Hypothalamus (tissue), 51 donors: ENCODE measurements at places on chromosomes 3 and 15.

DNA sequence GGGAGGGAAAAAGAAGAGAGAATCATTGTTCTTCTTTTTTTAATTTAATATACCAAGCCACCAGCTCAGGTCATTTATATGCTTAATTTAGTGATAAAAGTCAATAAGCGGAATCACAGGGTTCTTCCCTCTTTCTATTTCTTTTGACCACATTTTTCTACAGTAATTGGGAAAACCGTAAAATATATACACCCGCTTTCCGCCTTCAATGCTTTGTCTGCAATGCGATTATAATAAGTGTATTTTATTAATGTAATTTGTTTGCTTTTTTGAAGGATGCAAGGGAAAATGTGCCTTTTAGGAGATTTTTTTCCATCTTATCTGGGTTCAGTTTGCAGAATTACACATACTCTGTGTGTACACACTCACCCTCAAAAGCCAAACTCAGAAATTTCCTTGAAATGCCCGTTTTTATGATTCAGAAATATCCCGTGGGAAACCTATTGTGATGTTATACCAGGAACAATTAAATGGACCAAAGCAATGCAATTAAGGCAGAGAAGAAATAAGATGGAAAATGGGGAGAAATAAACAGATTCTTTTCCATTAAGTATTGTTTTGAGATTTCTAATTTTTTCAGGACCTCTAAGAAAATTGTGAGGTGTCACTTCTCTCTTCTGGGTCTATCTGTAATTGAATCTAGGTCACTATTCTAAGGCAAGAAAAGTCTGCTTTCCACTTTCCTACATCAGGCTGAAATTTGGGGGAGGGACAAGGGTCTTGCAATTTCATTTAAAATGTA is 8.3 kb downstream of the SOX14 start:
- no peak for DNase-seq

DNA sequence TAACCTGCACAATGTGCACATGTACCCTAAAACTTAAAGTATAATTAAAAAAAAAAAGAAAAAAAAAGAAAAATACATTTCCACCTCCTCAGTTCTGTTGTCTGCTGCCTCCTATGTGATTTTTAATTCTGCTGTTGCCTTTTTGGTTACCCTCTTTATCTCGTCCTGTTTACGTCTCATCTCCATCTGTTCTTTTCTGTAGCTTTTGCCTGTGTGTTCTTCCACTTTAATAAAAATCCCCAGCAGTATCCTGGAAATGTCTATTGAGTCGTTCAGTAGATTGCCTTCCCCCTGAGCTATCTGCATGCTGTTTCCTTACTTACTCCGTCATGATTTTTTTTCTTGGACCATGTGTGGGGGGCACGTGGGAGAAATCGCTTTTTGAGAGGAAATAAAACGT is 302.5 kb downstream of the FEZF2 start:
- DNase-seq: no peak

DNA sequence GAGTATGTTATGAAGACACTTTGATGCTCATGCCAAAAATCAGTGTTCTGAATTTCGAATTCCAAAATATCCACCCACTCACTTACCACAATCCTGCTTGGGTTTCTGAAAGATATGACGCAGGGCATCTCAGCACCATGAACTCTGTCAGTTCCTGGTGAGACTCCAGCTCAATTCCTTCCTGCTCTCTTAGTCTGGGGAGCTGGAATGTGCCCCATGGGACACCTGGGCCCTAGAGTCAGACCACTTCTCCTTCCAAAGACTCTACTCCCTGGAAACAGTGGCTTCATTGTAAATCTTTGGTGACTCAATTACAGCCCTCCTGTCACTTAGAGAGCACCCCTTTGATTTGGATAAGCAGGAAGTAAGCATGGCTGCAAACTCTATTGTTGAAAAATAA is 50.5 kb downstream of the CD86 start:
- DNase-seq: no peak

GRCh38 chr3:145089337-145089736 is 1071.6 kb downstream of the PLOD2 start:
- DNase-seq: no peak
